ENCODE measurements at places on chromosomes 5 and 9.

- DNase-seq, result peak; percentile 66
These were observed 752 bp upstream of the ANKH start for GRCh38 chr5:14872070-14872989.

- no peak for DNase-seq
These were observed 34.5 kb downstream of the DAB2IP start for GRCh38 chr9:121685795-121686377.

DNA sequence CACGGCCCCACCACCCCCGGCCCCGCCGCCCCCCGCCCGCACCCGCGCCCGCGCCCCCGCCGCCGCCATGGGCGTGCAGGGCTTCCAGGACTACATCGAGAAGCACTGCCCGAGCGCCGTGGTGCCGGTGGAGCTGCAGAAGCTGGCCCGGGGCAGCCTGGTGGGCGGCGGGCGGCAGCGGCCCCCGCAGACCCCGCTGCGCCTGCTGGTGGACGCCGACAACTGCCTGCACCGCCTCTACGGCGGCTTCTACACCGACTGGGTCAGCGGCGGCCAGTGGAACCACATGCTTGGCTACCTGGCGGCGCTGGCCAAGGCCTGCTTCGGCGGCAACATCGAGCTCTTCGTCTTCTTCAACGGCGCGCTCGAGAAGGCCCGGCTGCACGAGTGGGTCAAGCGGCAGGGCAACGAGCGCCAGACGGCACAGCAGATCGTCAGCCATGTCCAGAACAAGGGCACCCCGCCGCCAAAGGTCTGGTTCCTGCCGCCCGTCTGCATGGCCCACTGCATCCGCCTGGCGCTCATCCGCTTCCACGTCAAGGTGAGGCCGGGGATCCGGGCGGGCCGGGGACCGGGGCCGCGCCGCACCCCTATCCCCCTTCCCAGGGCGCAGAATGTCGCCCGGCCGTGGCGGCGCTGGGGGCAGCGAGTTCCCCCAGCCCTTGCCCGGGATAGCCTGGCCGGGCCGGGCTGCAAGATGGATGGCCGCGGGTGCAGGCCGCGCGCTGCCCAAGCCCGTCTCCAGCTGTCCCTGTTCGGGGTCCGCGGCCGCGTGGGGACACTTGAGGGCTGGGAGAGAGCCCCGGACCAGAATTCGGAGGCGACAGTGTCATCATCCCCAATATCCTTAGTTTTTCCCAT lies 594 bp downstream of the FAM120A start:
- peak; percentile 63 for DNase-seq

DNA sequence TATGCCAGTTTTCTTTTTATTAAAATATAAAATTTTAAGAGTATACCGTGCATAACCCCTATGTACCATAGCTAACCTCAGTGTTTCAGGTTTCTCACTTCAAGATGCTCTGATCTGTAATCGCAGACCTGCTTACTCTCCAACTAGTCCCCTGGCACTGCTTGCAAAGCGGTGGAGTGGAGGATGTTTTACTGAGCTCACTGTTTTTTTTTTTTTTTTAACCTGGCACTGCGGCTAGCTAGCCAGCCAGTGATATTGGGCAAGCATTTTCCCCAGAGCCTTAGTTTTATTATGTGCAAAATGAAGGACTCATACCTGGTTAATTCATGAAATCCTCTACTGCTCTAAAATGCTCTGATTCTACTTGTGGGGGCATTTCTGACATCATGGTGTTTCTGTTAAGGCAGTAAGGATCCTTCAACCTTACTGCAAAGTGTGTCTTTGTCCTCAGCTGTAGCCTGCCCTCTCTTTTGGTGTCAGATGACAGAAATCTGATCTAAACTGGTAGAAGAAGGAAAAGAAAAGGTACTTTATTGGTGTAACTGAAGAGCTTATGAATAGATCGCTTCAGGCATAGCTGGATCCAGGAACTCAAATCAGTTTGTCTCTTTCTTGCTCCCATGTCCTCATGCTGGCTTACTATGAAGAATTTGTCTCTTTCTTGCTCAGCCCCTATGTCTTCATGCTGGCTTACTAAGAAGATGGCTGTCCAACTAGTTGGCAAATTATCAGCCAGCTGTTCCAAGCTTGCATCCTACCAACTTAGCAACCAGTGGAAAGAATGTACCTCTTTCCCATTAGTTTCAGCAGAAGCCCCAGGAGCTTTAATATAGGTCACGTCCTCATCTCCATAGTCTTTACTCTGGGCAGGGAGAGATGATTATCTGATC lies 59.8 kb downstream of the DOCK2 start:
- no peak for DNase-seq

DNA sequence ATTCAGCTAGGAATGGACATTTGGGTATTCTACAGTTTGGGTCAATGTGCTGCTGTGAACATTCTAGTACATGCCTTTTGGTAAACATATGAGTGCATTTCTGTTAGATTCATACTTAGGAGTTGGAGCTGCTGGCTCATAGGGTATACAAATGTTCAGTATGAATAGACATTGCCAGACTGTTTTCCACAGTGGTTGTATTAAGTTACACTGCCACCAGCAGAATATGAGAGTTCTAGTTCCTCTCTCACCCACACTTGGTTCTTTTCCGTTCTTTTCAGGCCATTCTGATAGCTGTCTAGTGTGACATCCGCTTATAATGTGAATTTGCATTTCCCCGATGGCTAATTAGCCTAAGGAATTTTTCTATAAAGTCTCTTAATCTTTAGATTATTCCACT lies 25.0 kb downstream of the STOM start:
- no peak for DNase-seq

DNA sequence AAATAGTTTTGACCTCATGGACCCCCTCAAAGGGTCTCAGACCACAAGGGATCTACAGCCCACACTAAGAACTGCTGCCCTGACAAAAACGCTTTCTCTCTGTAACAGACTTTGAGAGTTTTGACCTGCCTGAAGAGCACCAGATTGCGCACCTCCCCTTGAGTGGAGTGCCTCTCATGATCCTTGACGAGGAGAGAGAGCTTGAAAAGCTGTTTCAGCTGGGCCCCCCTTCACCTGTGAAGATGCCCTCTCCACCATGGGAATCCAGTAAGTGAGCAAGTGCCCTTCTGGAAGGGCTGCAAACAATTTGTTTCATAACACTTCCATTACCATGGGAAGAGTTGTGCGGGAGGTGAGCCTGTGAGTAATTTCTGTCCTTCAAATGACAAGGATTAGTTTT lies 6.0 kb downstream of the PTTG1 start:
- DNase-seq, result no peak

- DNase-seq, result no peak
These were observed 40.4 kb downstream of the ACTBL2 start for GRCh38 chr5:57442080-57442839.

DNA sequence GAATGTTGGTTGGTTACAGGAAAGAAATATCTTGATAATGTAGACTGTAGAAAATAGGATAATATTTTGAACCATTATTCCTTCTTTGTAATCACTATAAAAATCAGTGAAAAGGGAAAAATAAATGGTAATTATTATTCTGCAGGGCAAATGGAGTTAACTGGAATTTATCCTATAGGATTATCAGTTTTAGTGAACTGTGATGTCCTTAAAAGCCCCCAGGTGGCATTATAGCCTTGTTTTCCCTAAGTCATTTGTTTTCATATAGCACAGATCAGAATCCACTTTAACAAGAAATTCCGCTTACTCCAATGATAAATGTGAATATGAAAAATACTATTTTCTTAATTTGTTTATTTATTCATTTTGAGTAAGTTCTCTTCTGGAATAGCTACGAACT lies 26.2 kb upstream of the WDR41 start:
- no peak for DNase-seq

DNA sequence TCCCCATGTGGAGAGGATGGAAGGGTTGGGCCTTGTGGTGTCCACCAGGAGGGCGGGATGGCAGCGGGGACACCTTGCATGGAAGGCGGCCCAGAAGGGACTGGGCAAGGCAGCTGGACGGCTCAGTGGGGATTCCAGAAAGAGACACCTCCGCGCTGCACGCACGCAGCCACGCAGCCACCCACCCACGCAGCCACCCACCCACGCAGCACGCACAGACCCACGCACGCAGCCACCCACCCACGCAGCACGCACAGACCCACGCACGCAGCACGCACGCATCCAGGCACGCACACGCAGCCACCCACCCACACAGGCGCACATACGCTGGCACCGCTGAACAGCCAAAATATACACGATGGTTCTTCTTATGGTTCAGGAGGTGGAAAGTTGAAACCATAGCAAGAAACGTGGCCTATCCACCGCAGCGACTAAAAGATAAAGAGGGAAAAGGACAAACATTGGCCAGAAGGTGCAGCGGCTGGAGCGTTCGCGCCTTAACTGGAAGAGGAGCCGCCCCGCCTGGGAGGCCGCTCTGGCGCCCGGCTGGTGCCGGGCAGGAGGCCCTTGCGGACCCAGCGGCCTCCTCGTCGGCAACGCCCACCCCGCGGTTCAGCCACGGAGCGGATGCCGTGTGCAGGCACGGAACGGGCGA lies 22.2 kb upstream of the EXOC3 start:
- no peak for DNase-seq

GRCh38 chr5:109695005-109695926 lies 5.5 kb downstream of the MAN2A1 start:
- no peak for DNase-seq

- DNase-seq, result no peak
These were observed 84.3 kb upstream of the ACTBL2 start for GRCh38 chr5:57566914-57567313.

DNA sequence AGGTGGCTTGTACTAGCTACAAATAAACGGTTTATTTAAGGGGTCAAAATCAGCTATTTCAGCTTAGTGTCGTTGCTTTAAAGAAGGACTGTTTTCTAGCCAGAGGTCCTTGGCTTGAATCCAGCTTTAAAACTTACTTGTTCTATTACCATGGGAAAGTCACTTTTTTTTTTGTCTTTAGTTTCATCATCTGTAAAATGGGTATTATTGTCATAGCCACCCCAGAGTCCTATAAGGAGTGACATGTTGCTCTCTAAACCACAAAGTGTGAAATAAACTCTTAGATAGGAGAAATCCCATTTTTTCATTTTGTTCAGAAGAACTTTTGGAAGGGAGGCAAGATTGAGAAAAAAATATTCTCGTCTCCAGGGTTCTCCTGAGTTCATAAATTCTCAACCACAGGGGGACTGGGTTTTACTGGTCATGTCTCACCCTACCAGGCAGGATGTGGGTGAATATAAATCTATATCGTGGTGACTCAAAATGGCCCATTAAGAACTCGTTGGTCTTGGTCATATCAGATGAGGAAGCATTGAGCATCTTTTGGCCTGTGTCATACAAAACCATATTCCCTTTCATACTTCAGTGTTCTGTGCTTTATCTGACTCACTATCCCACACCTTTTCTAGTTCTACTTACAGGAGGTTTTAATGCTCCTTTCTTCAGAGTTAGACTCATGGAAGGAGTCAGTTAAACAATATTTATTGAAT lies 202.7 kb upstream of the NR3C1 start:
- peak; percentile 13 for DNase-seq

DNA sequence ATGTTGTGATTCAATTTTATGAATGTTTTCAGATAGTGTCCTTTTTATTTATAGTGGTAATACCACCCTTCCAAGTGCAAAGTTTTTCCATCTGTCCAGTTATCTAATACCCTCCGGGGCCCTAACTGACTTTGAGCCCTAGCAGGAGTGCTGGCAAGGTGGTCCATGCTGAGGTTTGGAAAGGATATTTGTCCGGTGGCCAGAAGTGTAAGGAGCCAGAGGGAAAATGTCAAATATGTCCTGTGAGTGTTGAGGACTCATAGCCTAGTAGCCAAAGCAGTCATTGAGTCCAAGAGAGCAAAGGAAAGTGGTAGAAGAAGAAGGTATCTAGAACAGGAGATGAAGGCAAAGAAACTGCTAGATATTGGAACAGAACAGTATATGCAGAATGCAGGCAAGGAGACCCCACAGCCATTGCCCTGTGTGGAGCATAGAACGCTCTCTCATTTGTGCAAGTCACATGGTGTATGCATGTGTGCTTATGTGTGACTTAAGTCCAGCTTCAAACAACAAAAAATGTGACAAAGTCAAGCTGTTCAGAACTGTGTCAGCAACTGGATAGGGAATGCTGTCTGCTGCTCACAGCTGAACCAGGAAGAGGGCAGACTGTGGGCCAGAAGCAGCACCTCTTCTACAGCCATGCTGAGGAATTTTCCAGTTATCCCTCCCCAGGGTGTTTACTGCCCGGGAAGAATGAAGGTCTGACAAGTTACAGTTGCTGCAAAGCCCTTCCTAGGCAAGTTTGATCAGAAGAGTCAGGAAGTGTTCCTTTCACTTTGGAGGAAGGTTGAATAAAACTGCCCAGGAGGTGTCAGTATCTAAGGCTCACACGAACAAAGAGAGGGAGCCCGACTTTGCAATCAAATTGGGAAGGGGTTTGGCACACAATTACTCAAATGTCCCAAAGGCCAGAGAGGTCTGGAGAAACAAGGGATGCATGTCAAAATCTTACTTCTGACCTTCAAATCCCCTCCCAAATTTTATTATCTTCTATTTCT lies 463.3 kb upstream of the DMAC1 start:
- no peak for DNase-seq

GRCh38 chr5:79699763-79700400 lies 10.2 kb downstream of the CMYA5 start:
- no peak for DNase-seq

DNA sequence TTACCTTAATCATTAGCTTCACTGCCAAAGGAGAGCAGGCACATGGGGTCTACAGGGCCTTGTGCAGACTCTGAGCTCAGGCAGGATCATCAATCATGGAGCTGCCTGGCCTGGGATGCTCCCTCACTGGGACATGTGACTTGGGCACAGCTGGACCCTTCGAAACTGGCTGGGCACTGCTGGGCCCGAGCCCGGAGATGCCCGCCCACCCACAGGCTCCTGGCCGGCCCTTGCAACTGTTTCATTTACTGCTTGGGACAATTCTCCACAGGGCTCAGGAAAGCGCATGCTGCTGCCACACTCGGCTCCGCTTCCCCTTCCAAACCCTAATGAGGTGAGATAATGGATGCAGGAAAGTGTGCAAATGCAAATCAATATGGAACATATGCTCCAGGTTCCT lies 387.5 kb downstream of the TRIM36 start:
- DNase-seq, result no peak

DNA sequence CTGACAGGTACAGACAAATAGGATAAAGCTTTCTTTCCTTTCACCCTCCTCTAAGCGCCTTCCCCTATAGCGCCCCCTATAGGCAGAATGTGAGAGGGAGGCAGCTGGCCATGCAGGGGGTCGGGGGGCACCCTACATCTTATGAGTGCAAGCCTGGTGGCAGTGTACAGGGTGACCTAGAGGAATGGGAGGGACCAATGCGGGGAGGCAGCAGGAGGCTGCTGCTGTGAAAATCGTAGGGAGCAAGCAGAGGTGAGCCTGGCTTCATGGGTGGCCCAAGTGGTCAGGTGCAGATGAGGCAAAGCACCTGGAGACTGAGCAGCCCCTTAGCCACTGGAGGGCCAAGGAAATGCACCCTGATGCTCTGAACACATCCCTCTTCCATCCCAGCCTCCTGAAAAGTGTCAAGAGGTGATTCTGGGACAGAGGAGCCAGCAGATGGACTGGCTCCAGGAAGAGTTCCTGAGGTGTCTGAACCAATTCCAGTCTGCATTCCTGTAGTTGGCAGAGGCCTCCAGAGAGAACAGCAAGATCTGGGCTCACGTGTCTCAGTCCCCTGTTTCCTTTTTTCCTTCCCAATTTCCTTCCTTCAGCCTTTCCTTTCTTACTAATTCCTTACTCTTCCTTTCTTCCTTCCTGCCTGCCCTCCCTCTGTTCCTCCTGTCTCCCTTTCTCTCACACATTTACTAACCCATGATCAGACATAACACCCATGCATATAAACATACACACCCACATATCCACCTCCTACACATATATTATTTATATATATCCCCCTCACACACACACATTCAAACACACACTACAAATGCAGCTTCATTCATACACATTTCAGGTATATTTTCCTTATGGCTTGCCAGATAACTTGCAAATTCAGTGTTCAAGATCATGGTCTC lies 32.8 kb upstream of the GALNT10 start:
- peak; percentile 14 for DNase-seq

All from stimulated activated naive CD8-positive, alpha-beta T cell treated with anti-CD3 and anti-CD28 coated beads, Interleukin-15, amount 100 ng/mL, for 72 hours (primary cell).